Activated naive CD8-positive, alpha-beta T cell treated with anti-CD3 and anti-CD28 coated beads, Interleukin-2, amount 50 U/mL, for 24 hours (primary cell): ENCODE measurements at places on chromosomes 6 and 20.

GRCh38 chr20:57211908-57212533 lies 54.4 kb downstream of the BMP7 start:
- DNase-seq: no peak

DNA sequence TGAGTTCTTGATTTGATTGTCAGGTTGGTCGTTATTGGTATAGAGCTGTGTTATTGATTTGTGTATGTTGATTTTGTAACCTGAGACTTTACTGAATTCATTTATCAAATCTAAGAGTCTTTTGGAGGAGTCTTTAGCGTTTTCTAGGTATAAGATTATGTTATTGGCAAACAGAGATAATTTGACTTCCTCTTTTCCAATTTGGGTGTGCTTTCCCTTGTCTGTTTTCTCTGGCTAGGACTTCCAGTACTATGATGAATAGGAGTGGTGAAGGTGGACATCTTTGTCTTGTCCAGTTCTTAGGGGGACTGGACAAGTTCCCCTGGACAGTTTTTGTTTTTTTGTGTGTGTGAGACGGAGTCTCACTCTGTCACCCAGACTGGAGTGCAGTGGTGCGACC lies 17.4 kb downstream of the HLA-DOA start:
- no peak for DNase-seq

GRCh38 chr20:1087311-1087905 lies 31.0 kb upstream of the PSMF1 start:
- no peak for DNase-seq

GRCh38 chr6:29483186-29483585 lies 4.6 kb downstream of the MAS1L start:
- DNase-seq: no peak

DNA sequence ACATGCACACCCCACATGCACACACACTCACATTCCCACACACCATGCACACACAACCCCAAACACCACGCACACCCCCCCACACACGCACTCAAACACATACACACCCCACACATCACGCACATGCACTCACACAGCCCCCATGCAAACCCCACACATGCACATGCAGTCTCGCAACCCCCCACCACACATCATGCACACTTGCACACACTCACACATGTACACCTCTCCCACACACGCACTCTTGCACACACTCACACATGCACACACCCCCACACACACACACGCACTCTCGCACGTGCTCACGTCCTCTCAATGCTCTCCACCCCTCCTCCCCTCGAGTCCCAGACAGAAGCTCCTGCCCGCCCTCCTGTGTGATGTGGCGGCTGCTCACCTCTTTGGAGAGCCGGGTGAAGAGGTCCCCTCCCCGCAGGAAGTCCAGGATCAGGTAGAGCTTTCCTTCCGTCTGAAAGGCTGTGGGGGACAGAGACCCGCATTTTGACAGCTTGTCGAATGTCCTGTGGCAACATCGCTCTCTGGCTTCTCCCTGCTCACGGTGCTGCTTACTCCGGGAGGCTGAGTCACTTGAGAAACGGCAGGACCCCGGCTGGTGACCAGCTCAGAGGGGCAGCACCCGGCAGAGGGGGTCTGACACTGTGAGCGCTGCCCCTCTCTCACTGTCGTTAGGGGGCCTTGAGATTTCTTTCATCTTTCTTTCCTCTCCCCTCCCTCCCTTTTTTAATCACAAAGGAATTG lies 78.5 kb downstream of the RAMACL start:
- no peak for DNase-seq
